LoVo (cell line): ENCODE measurements at places on chromosomes 11 and 22.

DNA sequence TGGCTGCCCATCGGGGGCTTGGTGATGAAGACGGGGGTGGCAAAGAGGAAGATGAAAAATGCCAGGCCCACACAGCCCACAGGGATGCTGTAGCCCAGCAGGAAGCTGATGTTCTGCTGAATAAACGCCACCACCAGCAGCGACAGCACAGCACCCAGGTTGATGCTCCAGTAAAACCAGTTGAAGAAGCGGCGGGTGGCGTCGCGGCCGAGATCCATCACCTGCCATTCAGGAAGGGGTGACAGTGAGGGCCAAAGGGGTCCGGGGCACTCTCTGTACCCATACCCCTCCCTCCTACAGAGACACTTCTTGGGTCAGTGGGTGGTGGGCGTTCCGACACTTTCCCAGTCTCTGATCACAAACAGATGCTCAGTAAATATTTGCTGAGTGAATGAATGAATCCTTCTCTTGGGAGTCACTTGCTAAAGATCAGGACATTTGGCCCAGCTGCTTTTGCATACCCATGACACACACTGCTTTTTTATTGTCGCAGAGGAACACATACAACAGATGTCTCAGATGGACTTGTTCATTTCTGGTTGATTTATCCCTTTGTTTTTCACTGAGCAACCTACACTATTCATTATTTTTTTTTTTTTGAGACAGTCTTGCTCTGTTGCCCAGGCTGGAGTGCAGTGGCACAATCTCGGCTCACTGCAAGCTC lies 5.2 kb downstream of the SLC15A3 start:
- DNase-seq = no peak

GRCh38 chr22:31099386-31099785 lies 8.0 kb downstream of the SELENOM start:
- DNase-seq = no peak

DNA sequence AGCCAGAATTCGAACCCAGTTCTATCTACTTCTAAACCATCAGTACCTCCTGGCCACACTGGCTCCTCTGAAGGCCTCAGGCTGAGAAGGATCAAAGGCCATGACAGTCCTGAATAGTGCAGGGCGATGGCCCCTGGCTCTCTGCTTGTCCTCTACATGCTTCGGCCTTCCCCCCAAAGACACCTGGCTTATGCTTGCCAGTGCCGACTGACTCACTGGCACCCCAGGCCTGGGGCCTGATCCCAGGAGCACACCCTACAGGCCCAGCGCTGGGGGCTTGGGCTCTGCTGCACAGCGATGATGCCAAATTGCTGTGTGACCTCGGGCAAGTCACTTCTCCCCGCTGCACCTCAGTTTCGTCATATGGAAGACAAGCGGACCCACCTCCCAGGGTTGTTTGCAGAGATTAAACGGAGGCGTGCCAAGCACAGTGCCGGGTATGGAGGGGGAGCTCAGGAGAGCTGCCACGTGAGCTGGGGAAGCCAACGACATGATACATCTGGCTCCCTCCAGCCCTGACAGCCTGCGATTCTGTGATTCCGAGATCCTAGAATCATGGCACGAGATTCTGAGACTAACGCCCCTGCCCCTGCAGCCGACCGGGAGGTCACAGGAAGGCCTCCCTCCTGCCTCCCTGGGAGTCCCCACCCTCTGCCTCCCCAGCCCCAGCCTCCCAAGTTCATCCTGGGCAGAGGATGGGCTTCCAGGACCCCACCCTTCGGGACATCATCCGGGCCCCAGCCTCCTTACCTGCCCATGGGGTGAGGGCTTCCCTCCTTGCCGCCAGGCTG lies 1.0 kb downstream of the SSTR3 start:
- no peak for DNase-seq

DNA sequence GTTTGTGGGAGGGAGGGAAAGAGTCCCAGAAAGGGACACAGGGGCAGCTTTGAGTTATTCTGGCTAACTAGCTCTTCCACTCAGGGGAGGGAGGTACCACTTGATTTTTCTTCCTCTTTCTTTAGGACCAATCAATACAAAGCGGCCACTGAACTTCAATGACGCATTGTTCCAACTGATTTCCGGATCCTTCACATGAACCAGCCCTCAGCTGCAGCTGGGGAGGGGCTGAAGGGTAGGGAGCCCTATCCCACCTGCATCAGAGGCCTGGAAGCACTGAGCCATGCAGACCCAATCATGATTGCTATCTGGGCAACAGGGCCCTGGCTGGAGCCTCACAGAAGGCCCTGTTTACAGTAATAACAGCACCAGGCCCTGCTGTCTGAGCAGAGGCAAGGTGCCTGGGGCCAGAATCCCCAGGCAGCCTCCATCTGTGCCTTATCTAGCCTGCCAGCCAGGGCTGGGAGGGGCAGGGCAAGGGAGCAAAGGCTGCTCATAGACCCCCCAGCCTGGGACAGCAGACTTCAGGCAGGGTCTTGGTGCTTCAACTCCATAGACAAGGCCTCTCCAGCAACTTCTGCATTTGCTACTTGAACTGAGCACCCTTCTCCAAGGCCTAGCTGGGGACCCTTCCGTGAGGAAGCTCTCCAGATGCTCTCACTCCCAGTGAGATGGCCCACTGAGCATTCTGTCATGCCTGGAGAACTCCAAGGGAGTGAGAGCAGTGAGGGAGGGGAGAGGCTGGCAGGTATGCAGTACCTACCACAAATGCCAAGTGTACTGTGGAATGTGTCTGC lies 22.5 kb downstream of the CLPB start:
- DNase-seq = no peak

GRCh38 chr11:6191742-6192141 lies 7.3 kb upstream of the OR52W1 start:
- DNase-seq = no peak

DNA sequence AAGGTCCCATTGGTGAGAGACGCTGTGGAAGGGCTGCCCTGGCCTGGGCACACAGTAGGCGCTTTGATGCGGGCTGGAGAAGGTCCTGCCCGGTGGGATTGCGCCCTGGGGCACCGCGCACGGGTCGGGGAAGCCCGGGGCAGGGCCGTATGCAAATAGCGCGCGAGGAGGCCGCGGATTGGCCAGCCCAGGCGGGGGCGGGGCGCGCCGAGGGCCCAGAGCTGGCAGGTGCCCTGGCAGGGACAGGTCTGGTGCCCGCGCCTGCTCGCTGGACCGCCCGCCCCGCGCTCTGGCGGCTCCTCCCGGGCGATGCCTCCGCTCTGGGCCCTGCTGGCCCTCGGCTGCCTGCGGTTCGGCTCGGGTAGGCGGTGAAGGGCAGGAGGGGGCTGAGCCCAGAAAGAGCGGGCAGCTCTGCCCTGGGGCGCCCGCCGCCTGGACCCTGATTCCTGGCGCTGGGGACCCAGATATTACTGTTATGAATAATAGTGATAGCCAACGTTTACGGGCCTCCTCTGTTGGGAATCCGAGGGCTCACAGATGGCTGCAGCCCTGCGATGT lies at the start of gene UPK3A:
Gene UPK3A (plus strand): TSS at position 245 of the 558 bp plus-strand sequence. CDS start 65 bp downstream, at position 310.
- peak; percentile 74 for DNase-seq

GRCh38 chr11:34236572-34236971 lies 121.2 kb downstream of the ABTB2 start:
- DNase-seq = no peak

GRCh38 chr11:131629925-131630540 lies 259.6 kb downstream of the NTM start:
- DNase-seq = no peak

- no peak for DNase-seq
Measured at GRCh38 chr11:14424096-14424495, 65.1 kb upstream of the RRAS2 start.

GRCh38 chr11:25860677-25861450 lies 471.1 kb upstream of the ANO3 start:
- peak; percentile 7 for DNase-seq

DNA sequence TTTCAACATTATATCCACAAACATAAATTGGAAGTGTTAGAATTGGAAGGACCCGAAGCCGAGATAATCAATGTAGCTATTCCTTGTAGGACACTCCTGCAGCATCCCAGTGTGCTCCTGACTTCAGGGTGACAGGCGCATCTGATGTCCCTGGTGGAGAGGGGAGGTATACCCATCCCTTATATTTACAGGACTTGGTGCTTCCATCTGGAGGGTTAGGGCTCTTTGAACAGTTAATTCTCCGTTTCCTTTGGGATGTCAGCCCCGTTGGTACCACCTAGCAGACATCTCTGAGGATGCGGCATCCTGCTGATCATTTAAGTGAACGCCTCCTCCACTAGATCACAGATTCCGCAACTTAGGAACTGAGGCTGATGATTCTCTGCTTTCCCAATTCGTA lies 451.3 kb downstream of the OPCML start:
- DNase-seq = no peak

- no peak for DNase-seq
Measured at GRCh38 chr11:44957040-44957515, 6.4 kb upstream of the TP53I11 start.

- no peak for DNase-seq
Measured at GRCh38 chr11:122071709-122072202, 44.3 kb downstream of the BLID start.

- DNase-seq = no peak
Measured at GRCh38 chr11:127027789-127028188, 27.2 kb upstream of the KIRREL3 start.

DNA sequence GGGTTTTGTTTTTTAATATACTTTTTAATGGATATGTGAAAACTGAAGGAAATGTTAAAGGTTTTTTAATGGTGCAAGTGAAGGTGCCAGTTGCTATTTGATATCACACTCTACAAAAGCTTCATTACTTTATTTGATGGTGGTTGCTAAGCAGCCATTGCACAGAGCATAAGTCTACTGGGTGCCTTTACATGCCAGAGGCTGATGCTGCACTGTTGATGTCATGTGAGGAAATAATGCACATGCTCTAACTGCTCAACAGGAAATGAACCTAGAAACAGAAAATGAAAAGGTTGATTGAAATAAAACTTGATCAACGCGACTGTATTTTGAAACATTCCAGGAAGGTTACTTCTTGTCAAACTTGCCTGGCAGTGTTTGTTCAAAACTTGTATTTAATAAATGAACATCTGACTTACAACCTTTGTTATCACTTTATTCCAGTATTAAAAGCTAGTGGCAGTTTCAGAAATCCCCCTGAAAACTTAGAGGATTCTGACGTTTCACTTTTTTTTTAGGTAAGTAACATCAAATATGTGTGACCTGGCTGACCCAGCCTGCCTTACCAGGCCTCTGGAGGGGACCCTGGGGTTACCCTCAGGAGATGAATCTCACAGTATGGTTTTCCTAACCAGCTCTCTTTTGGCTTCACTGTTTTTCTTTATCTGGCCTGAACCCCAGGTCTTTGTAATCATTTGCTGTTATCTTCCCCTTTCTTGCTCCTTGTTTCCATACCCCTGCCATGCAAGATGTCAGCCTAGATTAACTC lies 2.4 kb upstream of the ATP5MG start:
- DNase-seq = no peak

DNA sequence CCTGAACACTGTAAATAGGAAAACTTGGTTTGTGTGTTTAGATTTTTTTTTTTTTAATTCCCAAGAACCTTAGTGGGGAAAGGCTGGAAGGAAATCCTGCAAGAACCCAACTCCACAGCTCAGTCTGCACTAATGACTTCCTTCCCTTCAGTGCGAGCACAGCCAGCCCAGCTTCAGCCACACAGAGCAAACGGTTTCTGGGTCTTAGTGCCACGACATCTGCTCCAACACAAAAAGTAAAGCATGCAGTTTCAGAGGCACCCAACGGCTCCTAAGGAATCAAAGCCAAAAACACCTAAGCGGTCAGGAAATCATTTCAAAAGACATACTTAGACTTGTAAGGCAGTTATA lies 236.1 kb downstream of the TTC28 start:
- no peak for DNase-seq

GRCh38 chr22:25390297-25391240 lies 171.1 kb downstream of the CRYBB2 start:
- DNase-seq = no peak

GRCh38 chr11:76443268-76443980 lies 1.4 kb upstream of the EMSY start:
- peak; percentile 2 for DNase-seq

GRCh38 chr22:18024956-18025720 lies 777 bp upstream of the MICAL3 start:
- DNase-seq = no peak

- DNase-seq = no peak
Measured at GRCh38 chr11:28849053-28849452, 740.9 kb downstream of the METTL15 start.
